ENCODE measurements at places on chromosomes 7 and 10.

- no peak for DNase-seq
Measured at GRCh38 chr10:104342941-104343411, 4.7 kb upstream of the ITPRIP start.

DNA sequence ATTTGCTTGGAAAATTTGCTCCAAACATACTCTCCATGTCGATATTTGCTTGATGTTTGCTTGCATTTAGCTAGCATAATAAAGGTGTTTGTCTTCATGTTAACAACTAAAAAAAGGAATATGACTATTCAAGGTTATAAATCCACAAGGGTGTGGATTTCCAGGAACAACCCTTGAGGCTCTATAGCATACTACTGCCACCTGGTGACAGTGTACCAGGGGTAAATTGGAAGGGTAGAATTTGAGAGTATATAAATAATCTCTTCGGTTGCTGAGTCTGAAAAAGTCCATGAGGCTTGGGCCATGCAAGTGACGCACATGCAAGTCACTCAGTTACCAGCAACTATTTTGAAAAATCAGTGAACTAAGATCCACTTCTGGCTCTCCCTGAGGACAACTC lies 68.4 kb downstream of the SLIT1 start:
- no peak for DNase-seq

DNA sequence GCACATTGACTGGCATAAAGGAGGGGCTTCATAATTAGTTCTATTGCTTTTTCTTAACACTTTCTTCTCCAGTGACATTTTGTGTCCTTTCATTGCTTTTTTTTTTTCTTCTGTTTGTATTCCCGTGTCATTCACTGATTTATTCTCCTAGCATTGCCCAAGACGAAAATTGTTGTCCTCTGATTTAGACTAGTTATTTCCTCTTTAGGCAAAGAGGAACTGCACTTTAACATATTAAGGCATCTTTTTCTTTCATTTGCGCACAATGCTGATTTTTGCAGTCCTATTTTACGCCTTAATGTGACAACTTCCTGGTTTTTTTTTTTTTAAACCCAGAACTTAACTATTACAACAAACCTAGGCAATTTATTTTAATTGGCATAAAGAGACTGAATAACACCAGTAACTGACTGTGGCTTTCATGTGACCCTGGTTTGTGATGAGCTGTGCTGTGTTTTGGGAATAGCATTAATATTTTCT lies 39.7 kb downstream of the ARID5B start:
- DNase-seq: no peak

GRCh38 chr10:78292250-78292981 lies 258.8 kb downstream of the RPS24 start:
- DNase-seq: no peak

GRCh38 chr7:51144178-51144577 lies 172.4 kb downstream of the COBL start:
- no peak for DNase-seq

- no peak for DNase-seq
Measured at GRCh38 chr7:38681882-38682281, 50.7 kb upstream of the AMPH start.

DNA sequence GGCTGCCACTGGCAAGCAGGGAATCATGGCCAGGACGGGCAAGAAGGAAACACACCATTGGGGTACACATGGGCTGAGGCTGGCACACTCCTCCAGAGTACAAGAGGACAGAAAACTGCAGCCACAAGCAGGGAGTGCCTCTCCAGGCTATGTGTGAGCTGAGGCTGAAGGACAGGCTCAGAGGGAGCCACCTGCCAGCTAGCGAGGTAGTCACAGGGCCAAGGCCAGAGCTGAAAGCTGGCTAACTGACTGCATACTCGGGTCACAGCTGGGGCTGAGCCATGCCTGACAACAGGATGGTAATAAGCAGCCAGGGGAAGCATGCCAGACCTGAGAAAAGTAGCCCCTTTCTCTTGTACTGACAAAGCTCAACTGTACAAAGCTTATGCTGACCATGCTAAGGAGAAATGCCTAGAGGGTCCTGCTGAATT lies 52.0 kb downstream of the KIF5B start:
- DNase-seq: no peak

DNA sequence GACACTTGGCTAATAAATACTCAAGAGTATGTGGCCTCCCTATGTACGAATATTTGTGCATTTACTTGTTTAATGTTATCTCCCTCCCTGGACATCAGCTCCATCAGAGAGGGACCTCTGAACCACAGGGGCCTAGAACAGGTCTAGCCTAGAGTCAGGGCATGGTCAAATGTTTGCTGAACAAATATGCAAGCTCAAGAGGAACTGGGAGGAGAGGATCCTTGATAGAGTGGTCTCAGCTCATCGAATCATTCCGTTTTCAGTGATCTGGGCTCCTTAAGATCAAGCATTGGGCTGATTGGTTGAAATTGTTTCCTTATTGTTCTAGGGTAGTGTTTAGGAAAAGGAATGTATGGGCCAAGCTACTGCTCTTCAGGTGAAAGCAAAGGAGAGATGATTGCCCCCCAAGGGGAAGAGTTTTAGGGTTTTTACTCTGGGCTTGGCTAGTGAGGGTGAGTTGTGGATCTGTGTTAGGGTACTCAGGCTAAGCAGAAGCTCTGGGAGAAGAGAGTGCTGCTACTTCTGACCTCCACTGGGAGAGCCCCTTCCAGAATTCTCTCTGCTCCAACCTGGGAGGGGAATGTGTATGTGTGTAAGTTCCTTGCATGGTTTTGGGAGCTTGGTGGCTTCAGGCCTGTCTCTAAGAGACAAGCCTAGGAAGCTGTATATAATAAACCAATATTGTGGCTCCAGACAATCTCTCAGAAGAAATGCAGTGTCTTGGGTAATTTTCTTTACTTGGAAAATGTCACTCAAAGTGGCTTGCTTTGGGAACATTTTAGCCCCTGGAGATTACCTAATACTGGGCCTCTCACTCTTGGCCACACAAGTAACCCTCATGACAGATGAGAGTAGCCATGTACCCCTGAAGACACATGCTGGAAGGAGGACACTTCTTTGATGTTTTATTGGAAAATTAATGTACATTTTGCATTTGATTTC lies 110.0 kb downstream of the EMX2 start:
- no peak for DNase-seq

GRCh38 chr10:10456856-10457255 lies 560.8 kb upstream of the CELF2 start:
- no peak for DNase-seq

DNA sequence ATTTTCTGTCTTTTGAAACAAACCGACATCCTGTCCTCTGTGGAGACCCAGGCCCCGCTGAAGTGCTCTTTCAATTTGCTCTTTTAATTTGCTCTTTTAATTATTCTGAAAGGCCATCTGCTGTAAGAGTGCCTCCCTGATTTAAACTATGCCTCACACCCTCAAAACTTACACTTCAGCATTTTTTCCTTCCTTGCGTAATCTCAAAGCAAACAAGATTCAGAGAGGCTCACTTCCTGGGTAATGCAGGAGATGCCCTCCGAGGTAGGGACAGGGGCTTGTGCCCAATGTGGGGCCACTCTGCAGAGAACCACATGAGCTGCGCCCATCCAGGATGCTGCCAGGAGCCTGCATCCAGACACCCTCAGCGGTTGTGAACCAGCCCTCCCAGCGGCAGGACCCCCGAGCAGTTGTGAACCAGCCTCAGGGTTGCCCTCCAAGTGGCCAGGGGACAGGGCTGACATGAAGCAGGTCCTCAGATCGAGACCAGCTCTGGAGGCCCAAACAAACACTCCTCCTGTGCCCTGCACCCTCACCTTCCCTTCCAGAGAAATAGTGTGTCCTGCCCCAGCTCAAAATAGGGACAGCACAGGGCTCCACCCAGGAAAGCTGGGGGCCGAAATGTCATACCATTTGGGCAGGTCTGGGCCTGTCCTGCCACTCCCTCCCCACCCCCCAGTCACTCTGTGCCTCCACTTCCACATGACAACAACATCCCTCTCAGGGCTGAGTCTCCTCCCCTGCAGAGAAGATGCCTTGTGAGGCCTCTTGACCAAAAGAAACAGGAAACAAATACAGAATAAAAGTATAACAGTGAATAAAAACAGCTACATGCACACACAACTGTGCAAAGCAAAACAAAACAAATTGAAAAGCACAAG lies 190.4 kb downstream of the PTPRN2 start:
- DNase-seq: no peak

DNA sequence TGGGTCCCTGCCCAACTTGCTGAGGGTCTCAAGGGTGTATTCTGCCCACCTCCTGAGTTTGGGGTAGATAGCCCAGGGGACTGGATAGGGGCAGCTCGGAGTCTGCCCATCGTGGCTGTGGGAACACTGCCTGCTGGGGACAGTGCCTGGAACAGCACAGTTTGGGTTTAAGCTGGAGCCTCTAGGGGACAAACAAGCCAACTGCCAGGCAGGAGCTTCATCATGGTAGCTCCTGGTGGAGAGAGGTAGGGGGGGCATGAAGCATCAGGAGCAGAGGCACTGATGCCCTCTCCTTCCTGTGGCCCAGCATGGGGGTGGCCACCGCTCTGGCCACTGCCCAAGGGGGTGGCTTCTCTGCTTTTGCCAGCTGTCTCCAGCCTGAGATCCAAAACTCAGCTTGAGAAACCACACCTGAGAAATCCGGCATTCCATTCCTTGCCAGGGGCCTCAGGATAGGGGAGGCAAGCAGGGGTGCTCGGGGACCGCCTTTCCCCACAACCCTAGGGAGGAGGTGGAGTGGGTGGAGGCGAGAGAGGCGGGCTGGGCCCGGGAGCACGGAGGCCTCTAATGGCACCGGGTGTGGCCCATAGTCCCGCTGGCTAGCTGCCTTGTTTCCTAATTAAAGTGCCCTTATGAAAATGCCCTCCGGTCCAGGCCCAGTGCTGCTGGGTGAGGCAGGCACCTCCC lies 47.6 kb downstream of the UNC5B start:
- DNase-seq: no peak

- no peak for DNase-seq
Measured at GRCh38 chr10:12081879-12082557, 13.3 kb downstream of the DHTKD1 start.

GRCh38 chr7:93980744-93981479 lies 23.2 kb downstream of the BET1 start:
- no peak for DNase-seq

- DNase-seq: no peak
Measured at GRCh38 chr10:17645621-17646345, 1.8 kb downstream of the STAM start.

GRCh38 chr10:28678687-28679457 lies 1.6 kb downstream of the BAMBI start:
- no peak for DNase-seq

DNA sequence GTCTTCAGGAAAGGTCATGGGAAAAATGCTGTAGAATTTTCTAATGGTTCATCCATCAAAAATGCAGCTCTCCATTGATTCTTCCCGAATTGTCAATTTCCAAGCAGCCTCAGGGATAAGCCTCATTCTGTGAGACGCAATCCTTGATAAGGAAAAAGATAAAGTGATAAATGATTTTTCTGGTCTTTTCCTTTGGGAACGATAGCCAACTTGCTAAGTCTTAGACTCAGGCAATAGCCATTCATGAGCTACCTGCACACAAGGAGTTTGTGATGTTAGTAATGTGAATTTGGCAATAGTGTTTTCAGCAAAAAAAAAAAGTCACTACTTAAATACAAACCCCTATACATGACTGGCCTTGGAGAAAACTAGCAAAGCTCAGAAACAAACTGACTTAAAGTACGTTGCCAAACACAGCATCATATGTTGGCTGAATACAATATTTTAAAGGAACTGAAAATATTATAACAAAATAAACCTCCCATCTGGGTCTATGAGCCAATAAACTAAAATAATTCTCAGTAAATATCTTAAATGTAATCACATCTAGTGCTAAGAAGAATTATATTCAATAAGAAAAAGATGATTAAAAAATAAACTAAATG lies 75.5 kb downstream of the KLF6 start:
- DNase-seq: no peak

DNA sequence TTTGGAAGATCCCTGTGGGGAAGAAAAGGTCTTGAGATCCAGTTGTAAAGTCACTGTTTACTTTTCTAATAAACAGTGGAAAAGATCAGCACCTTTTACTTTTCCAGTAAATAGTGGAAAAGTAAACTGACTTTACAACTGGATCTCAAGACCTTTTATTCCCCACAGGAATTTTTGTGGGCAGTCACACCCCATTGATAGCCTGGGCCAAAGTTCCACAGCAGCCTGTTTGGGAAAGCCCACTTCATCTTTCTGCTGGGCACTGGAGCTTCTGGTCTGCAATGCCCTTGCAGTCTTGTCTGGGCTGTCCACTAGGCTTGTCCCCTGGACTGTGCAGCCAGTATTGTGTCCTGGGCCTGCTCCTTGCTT lies 50.2 kb downstream of the ADCY1 start:
- DNase-seq: no peak

GRCh38 chr10:118276204-118276603 lies 65.9 kb downstream of the FAM204A start:
- no peak for DNase-seq

GRCh38 chr7:114488696-114489095 lies 74.1 kb downstream of the FOXP2 start:
- no peak for DNase-seq

- no peak for DNase-seq
Measured at GRCh38 chr10:112115781-112116385, 67.7 kb downstream of the GPAM start.

DNA sequence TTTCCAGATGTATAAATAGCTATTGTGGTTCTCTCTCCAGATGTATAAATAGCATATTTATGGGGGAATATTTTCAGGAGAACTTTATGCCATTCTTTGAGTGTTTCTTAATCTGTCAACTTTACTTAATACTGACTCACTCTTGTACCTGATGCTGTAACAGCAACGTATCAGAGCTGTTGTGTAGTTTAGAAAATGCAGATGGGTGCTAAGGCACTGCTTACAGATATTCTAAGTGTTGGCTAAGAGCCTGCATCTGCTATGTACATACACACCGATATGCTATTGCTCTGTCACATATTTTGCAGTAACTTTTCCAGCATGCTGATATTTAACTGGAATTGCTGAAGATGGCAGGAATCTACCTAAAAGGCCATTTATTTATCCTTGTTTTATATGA lies 71.9 kb downstream of the WDR37 start:
- no peak for DNase-seq

DNA sequence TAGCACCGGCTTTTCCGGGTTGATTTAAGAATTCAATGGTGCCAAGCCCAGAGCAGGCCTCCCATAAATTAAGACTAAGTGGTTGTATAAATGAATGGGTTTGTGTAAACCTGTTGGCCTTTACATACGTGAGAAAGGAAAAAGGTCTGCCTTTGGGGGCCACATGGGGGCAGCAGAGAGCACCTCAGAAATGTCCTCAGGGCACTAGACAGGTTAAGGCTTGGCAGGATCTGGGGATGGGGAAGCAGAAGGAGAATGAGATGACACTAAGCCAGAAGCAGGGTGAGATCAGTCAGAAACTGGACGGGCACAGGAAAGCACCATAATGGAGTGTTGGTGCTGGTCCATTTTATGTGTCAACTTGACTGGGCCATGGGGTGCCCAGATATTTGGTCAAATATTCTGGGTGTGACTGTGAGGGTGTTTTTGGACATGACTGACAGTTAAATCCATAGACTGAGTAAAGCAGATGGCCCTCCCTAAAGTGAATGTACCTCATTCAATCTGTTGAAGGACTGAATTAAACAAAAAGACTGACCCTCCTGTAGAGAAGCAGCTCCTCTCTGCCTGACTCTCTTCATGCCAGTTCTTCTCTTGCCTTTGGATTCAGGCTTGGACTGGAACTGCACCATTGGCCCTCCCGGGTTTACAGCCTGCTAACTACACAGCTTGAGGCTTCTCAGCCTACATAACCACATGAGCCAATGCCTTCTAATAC lies 58.9 kb downstream of the FRMPD2 start:
- no peak for DNase-seq

- no peak for DNase-seq
Measured at GRCh38 chr10:118447478-118448270, 105.5 kb upstream of the FAM204A start.

- DNase-seq: no peak
Measured at GRCh38 chr7:75951506-75951905, 36.6 kb downstream of the POR start.
